Activated T-helper 1 cell treated with Interleukin-2 at 50 U/mL for 16 hours (primary cell): ENCODE measurements at places on chromosomes 16 and 17.

DNA sequence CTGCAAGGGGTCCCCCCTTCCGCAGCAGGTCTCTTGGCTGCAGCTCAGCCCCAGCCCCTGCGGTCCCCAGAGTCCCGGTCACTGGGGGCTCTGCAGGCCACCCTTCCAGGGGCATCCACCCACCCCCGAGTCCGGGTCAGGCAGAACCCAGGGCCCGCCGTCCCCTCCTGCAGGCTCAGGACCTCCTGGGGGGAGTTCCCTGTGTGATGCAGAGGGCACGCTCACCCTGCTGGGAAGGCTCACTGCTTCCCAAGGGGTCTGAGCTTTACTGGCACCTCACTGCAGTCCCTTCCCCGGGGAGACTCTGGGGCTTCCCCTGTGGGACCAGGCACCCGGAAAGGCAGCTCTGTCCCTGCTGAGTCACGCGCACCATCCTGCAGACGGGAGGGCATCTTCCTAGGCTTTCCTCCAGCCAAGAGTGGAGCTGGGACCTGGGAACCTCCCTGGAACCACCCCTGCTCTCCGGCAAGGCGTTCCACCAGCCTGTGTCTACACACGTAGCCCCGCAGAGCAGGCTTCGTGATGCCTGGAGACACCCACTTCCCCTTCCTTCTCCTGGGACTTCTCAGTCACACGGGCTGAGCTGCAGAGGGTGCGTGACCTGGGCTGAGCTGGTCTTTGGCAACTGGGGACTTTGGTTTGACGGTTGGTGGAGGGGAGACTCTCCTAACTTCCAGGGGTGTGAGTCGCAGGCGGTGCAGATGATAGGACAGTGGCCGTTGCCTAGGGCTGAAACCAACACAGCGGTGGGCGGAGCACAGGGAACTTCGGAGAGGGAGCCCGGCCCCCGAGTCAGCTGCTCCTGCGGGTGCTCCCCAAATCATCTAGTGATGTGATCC lies 23.4 kb downstream of the SLC25A10 start:
- DNase-seq: no peak

GRCh38 chr17:57235124-57235523 lies 21.2 kb upstream of the MSI2 start:
- no peak for DNase-seq

GRCh38 chr16:75624921-75625334 lies 1.8 kb upstream of the ADAT1 start:
- DNase-seq: no peak

DNA sequence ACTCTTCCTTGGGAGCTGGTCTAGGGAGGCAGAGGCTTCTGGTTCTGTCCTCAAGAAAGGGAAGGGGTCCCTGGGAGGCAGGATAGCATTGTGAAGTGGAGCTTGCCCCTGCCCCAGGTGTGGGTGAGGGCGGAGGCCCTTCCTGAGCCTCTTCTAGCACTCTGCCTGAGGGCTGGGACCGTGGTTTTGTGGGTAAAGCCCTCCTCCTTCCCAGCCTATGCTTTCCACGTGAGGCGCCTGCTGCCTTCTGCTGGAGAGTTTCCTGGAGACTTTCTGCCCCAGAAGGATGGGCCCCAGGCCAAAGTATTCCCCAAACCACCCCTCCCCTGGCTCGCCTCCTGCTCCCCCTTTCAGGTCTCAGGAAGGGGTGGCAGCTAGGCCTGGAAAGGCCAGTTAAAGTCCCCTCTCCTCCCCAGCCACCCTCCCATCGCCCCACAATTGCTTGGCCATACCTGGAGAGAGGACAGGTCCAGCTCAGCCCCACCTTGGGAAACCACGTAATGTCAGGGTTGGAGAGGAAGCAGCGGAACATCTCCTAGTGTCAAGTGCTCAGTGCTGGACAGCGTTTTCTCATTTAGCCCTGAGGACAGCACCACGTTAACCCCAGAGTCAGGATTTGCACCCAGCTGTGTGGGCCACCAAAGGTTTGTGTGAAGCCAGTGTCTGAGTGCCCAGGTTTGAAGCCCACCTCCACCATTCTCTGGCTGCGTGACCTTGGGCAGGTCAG lies 5.6 kb downstream of the SBK1 start:
- no peak for DNase-seq

GRCh38 chr17:14295676-14296075 lies 5.2 kb upstream of the HS3ST3B1 start:
- no peak for DNase-seq

DNA sequence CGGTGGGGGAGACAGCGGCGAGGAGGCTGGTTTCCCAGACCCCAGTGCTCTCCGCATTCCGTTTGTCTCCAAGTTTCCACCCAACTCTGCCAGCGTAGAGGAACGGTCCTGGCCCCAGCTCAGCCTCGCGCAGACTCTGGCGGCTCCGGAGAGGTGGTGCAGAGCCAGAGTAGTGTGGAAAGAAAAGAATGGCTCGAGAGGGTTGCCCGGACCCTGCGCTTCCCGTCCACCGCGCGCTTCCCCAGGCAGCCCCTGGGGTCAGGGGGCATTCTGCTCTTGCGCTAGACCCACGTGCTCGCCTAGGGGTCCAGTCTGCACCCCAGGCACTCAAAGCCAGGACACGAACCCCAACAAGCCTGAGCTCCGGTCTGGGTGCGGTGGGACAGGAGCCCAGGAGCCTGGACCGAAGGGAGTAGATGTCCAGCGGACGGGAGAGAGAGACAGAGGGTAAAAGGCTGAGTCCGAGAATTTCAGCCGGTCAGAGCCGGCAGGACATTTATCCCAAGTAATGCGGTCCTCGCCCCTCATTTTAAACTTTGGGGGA lies 3.8 kb downstream of the PMP22 start:
- no peak for DNase-seq
